ENCODE measurements at places on chromosomes 13 and 19.

DNA sequence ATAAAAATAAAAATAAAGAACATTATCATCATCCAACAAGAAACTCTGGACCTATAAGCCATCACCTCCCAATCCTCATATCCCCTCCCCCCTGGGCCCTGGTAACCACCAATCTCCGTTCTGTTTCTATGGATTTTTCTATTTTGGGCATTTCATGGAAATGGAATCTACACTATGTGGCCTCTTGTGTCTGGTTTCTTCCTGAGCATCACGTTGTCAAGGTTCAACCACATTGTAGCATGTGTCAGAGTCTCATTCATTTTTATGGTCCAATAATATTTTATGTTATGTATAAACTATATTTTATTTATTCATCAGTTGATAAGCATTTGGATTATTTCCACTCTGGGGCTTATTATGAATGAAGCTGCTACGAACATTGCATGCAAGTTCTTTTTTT is 26.9 kb downstream of the SULT2B1 start:
- no peak for DNase-seq

DNA sequence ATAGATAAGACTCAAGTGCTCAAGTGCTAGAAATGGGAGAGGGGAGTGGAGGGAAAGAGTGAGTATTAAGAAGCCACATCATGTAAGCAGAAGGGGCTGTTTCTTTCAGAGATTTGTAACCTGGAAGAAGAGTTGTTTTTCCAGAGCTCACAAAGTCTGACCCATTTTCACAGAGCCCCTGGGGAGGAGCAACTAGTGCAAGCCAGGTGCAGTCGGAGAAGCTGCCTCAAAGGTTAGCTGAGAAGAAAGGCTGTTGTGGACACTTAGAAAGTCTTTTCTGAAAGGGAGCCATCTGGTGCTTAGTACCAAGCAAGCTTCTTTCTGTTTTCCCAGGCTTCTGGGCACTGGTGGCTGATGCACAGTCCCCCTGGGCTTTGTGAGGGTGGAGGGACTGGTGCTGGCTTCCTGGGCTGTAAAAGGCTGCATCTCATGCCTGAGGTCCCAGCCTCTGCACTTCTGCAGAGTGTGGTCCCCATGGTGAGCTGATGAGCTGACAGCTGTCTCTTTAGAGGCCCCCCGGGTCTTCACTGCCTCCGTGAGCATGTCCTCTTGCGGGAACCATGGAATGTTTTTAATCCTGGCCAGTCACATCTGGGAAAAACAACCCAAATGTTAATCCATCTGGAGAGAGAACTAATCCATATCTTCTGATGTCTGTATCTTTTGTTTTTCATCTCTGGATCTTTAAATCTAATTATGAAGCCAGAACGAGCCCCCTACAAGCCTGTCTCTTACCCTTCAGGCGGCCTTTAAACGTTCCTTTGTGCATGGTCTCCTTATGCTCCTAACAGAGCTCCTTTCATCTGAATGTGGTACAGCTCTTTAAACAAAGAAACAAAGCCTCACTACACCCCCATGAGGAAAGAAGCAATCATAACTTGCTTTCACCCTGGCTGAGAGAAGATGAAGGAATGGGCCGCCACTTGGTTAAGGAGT is 40.2 kb downstream of the OLFM4 start:
- DNase-seq = no peak

DNA sequence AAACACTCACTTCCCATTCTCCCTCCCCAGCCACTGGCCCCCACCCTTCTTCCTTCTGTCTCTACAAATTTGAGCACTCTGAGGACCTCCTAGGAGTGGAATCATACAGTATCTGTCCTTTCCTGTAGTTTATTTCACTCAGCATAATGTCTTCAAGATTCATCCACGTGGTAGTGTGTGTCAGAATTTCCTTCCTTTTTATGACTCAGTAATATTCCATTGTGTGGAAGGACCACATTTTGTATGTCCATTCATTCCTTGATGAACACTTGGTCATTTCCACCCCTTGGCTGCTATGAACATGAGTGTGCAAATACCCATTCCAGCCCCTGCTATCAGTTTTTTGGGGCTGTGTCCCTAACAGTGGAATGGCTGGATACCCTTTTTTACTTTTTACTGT is 9.8 kb downstream of the KLF2 start:
- no peak for DNase-seq

DNA sequence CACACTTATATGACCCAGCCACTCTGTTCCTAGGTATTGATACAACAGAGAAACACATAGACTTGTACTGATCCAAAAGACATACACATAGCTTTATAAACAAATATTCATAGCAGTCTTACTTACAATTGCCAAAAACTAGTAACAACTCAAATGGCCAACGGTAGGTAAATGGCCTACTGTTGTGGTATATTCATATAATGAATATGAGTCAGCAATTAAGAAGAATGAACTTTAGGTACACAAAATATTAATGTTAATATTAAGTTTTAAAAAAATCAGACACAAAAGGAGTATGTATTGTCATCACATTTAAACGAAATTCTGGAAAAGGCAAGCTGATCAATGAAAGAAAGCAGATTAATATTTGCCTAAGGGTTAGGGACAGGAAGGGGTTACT is 19.7 kb downstream of the KPNA3 start:
- no peak for DNase-seq

DNA sequence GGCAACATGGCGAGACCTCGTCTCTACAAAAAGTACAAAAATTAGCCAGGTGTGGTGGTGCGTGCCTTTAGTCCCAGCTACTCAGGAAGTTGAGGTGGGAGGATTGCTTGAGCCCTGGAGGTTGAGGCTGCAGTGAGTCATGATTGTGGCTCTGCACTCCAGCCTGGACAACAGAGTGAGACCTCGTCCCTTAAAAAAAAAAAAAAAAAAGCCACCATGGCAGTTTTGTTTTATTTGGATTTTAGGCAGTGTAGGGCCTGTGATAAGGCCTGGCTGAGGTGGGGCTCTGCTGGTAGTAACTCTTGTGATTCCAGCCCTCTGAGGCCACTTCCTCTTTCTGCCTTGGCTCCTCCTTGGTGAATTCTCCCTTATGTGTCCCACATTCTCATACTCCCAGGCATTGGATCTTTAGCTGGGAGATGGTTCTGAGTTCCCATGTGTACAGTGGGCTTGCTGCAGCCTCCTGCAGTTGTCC is 39.2 kb downstream of the GATAD2A start:
- DNase-seq = no peak

DNA sequence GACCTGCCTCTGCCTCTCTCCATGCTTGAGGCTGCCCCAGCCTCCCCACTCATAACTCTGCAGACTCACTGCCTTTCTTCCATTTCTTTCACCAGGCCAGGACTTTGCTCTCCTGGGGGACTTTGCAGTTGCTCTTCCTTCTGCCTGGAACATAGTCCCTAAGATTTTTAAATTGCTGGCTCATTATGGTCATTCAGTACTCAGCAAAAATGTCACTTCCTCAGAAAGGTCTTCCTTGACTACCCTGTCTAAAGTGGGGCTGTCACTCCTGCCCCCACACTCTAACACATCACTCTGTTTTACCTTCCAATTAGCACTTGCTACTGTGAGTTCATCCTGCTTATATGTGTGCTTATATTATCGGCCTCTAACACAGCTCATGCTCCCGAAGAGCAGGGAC is 618.2 kb downstream of the UQCRFS1 start:
- DNase-seq = no peak

GRCh38 chr19:16676101-16676798 is 15.3 kb downstream of the TMEM38A start:
- DNase-seq = no peak

DNA sequence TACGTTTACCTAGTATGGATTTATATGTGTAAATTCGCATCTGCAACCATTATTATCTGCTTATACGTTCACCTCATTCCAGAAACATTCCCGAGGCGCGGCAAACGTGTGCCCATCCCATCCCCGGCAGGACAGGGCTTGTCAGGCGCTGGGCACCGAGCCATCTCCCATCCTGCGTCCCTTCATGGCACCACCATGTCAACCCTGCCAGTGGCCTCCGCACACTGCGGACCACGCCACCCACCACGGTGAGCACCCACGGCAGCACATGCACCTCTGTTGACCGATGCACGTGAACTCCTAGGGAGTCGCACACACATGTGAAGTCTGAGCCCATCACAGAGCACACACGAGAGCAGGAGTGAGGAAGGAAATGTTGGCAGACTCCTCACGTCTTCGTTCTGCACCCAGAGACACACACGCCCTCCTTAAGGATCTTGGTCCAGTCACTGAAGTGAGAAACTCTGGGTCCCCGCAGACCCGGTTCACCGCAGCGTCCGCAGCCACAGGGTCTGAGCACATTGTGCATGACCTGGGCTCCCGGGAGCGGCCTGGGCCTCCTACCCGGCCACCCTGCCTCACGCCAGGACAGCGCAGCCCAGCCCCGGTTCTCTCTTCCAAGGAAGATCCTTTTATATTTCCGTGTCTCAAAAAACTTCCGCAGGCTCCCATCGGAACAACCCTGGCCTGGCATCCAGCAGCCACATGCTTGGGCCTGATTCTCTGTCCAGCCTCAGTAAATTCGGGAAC is 68.4 kb upstream of the C13orf46 start:
- DNase-seq = no peak

GRCh38 chr13:104414181-104414580 is 1348.0 kb upstream of the SLC10A2 start:
- no peak for DNase-seq

GRCh38 chr19:40908976-40909375 is 26.9 kb upstream of the CYP2A7 start:
- DNase-seq = no peak

- DNase-seq = no peak
Observed at GRCh38 chr19:54560881-54561385, 12.7 kb upstream of the LILRA2 start.

DNA sequence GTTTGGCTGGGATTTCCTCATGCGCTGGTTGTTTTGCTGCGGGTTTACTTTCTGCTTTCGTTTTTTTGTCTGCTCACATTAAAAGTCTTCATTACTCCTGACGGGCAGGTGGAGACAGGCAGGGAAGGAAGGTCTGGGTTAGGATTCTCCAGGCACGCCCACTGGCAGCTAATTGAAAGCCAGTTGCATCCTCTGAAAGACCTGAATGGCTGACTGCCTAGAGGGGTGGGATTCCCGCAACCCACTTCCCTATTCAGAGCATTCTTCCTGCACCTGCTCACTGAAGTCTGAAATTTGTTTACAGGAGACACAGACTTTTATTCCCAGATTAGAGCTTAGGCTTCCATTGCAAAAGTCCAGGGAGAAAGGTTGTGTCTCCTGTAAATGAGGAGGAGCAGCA is 172.0 kb downstream of the UQCRFS1 start:
- no peak for DNase-seq

DNA sequence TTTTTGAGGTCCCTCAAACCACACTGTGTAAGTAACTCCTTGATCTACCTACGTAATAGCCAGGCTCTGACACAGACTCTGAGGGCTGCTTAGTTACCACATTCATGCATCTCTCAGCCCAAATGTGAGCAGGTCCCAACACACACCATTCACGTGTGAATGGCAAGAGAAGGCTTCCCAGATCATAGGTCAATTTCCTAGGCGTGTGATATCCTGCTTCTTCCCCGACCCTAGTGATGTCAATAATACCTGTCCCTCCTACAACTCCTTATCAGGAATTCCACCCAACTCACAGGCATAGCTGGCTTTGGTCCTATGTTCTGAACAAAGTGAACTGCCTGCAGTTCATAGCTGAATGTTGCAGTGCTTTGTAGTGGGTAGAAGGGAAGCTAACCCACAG is 334.5 kb downstream of the RFC3 start:
- no peak for DNase-seq

- no peak for DNase-seq
Observed at GRCh38 chr19:46357846-46358583, 11.1 kb downstream of the PPP5C start.

- DNase-seq = no peak
Observed at GRCh38 chr13:40897053-40897452, 107.6 kb downstream of the SLC25A15 start.

- DNase-seq = no peak
Observed at GRCh38 chr13:25783601-25784024, 268.2 kb downstream of the SHISA2 start.

DNA sequence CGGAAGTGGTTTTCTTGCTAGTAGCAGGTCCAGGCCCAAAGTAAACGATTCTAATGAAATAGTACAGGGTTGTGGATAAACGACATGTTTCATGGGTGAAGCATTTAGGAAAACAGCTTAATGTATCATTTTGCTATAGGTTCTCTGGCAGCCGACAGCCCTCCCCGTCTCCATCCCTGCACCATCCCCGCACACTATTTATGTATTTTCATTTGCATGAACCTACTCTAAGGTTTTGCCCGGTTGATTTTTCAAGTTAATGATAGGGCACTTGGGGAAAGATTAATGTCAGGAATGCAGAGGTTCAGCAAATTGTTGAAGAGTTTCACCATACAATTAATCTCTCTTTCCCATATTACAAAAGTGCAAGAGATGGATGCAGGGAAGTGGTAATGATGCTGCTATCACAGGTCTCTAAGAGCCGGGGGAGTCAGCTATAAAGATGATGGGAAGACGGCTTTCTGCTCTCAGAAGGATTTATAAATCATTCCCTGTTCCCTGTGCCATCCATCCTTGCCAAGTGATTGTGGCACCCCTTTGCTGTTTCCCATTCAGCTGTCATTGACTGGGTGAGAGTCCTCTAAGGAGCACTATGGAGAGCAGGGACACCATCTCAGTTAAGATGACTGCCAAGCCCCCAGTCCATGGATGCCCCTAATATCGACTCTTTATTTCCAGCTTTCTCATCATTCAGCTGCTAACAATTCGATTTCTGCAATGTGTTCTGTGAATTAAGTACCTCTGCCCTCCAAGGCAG is 186.3 kb downstream of the IRS2 start:
- DNase-seq = no peak

GRCh38 chr19:35645680-35646511 is 2.2 kb upstream of the COX6B1 start:
- DNase-seq = no peak

DNA sequence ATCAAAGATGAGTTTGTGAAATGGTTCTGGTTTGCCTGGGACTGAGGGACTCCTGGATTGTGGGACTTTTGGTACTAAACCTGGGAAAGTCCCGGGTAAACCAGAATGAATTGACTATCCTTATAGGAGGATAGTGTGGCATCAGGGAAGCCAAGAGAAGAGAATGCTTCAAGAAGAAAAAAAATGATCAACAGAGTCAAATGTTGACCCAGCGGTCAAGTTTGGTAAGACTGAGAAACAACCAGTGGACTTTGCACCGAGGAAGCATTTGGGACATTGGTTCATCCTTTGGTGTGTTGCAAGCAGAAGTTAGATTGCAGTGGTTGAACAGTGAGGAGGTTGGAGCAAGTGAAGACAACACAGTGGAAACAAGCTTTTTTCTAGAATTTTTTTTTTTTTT is 33.5 kb downstream of the CLEC17A start:
- DNase-seq = no peak

GRCh38 chr13:23921451-23921888 is 24.2 kb upstream of the C1QTNF9B start:
- DNase-seq = no peak

- no peak for DNase-seq
Observed at GRCh38 chr19:49773663-49774350, 7.0 kb downstream of the AP2A1 start.

Data from amygdala (tissue), 56 donors.